ENCODE measurements at places on chromosomes 3 and 15.

- DNase-seq = no peak
Measured at GRCh38 chr3:134027631-134028030, 2.1 kb downstream of the SLCO2A1 start.

DNA sequence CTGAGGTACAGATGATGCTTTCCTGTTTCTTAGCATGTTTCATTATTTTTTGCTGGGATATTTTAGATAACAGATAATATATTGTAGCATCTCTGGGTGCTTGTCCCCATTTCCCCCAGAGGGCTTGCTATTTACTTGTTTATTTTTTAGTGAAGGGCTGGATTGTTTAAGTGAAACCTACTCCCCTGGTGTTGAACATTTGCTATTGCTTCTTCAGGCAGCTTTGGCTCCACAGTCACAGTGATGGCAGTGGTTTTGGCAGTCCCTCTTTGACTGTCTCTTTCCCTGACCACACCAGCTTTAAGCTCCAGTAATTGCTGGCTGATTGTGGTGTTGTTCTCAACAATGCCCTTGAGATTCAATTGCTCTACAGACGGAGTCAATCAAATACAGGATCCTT is 128.9 kb downstream of the KLF13 start:
- DNase-seq = no peak

DNA sequence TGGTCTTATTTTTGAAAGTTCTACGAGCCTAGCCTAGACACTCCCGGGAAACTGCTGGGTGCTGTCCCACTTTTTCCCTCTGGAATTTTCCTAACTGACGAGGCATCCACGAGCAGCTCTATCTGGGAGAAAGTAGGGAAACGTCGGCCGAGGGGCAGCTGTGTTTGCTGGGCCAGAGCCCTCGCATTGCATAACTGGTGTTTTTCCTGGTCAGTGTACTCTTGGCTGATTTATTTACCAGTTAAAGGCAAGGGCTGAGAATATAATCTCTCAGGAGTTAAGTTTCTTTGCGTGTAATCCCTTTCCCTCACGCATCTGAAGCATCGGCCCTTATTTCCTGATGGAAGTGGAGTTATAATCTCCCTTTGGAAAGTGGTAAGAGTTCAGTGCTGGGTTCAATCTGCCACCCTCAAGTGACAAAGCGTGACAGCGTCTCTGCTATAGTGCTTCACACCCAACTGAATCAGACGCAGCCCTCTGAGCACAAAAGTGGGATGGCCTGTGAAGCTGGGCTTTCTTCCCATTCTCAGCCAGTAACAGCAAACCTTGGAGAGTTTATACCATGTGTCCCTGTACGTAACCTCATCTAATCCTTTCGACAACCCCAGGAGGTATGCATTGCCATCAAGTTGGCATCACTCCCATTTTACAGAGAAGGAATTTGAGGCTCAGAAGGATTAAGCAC is 311.5 kb downstream of the RORA start:
- no peak for DNase-seq

GRCh38 chr3:195030791-195031321 is 240.1 kb downstream of the XXYLT1 start:
- DNase-seq = no peak

GRCh38 chr3:138367911-138368310 is 19.5 kb downstream of the MRAS start:
- no peak for DNase-seq

GRCh38 chr3:172364374-172365027 is 83.8 kb downstream of the GHSR start:
- no peak for DNase-seq

- no peak for DNase-seq
Measured at GRCh38 chr3:12323237-12323636, 34.4 kb downstream of the PPARG start.

- no peak for DNase-seq
Measured at GRCh38 chr3:176824811-176825210, 372.5 kb downstream of the TBL1XR1 start.

DNA sequence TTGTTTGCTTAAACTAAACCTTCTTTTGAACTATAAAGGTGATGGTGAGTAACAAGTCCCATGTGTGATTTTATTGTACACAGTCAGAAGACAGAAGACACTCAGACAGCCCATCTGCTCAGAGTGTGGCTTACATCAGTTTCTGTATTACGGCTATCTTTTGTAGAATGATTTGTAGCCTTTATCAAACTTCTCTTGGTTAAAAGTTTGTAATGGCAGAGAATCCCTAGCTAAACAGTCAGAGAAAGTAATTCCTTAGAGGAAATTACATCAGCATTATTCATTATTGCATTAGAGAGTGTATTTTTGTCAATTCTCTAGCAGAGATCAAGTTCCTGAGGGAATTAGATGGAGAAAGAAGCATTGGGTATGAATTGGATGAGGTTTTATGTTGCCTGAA is 500.8 kb downstream of the CNTN4 start:
- no peak for DNase-seq

DNA sequence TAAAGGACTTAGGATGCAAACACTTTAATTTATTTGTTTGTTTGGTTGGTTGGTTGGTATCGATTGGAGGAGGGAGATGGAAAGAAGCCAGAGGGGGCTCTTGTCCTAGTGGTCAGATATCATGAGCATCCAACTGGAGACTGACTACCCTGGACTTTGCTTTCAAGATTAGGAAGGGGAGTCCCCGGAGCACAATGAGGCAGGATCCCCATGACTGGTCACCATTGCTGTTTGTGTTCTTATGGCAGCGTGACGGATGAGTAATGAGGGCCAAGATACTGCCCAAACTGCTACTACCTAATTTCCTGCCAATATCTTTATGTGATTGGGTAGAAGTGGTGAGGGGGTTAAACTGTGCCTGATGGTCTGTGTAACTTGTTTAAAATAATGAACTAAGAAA is 354.6 kb upstream of the ROPN1 start:
- peak; percentile 63 for DNase-seq

DNA sequence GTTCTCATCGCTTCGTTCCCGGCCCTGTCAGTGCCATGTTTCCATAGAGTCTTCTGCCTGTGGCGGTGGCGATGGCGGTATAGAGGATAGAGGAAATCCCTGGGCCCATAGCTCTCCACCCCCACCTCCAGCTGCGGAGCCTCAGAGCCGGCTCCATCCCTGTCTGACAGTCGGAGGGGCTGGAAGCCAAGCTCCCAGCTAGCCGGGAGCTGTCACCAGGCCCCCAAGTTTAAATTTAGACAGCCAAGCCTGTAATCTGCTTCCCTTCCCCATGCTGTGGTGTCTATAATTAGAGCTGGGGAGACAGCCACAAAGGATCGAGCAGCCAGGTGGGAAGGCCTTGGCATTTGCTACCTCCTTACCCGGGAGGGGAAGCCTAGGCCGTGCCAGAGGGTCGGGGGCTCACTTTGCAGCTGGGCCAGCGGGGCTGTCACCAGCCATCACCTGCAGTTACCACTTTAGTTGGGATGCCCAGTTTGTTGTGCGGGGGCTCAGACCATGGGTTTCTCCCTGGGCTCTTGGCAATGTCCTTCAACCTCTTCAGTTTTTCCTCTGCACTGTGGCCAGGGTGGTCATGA is 56.3 kb upstream of the SEC13 start:
- no peak for DNase-seq

Data from kidney glomerular epithelial cell (primary cell).